BJ (cell line): ENCODE measurements at places on chromosomes 7 and 10. TPM values are rescaled to one million over a fixed set of nuclear protein-coding genes. Genes with fewer than 3 reads are reported as not detected.

Gene OR2A1
- polyA plus RNA-seq, result 0.13 TPM in 1 of 2 replicates, not detected in the other

Gene PAX2
- polyA plus RNA-seq, result not detected in 2 replicates

Gene TMEM225B
- 1.2 and 1.3 TPM in 2 replicates for polyA plus RNA-seq

Gene CPN1
- polyA plus RNA-seq, result not detected in 2 replicates

Gene CLIP2
- polyA plus RNA-seq, result 4.0 and 5.6 TPM in 2 replicates

Gene ITPRID1
- polyA plus RNA-seq, result not detected in 2 replicates

DNA sequence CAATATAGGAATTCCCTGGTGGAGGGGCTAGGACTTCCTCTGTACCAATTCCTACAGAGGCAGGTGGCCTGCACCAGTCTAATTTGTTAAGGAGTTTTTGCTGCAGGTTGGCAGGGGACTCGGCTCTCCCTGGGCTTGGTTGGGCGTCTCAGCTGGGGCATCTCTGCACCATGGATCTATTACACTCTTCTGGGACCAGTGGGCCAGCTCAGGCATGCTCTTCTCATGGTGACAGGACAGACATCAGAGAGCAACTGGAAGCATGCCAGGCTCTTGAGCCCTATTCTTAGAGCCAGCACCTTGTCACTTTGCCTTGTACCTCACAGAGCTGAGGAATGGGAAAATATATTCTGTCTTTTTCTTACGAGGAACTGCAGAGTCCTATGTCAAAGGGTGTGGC, 74.6 kb downstream of the SH2D4B start:
- no peak for DNase-seq

GRCh38 chr10:103333934-103334520, 16.9 kb downstream of the PCGF6 start:
- DNase-seq, result no peak

DNA sequence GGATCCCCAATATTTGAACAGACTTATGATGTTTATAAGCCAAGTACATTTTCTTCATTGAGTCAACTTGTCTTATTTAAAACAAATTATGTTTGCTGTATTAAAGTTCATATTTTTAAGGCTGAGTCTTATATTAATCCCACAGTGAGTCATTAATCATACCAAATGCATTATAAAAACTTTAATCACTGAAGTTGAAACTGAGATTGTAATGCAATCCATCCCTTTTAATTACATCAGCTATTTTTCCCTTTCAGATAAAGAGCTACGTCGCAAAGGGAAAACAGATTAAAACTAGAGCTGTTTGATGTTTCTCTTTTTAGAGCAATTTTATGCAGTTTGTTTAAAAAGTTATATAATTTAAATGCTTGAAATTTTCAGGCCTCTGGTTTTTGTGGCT, 183.0 kb downstream of the ARID5B start:
- DNase-seq, result no peak

- DNase-seq, result no peak
Measured at GRCh38 chr7:78787854-78788253, 665.6 kb downstream of the MAGI2 start.

DNA sequence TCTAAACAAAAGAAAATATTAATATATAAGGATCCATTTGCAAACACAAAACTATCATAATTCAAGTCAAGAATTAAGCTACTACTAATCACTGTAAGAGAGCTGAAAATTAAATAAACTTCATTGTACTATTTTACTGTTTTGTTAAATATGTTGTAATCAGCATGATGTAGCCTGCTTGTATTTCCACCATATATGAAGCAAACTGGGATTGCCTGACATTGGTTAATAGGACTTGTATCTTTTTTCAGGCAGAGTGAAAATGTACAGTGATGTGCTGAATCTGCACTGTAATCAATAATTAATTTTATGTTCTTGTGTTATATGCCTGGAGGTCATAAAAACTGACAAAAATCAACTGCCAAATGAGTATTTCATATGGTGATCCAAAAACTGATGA, 25.4 kb downstream of the TRDMT1 start:
- DNase-seq, result no peak

DNA sequence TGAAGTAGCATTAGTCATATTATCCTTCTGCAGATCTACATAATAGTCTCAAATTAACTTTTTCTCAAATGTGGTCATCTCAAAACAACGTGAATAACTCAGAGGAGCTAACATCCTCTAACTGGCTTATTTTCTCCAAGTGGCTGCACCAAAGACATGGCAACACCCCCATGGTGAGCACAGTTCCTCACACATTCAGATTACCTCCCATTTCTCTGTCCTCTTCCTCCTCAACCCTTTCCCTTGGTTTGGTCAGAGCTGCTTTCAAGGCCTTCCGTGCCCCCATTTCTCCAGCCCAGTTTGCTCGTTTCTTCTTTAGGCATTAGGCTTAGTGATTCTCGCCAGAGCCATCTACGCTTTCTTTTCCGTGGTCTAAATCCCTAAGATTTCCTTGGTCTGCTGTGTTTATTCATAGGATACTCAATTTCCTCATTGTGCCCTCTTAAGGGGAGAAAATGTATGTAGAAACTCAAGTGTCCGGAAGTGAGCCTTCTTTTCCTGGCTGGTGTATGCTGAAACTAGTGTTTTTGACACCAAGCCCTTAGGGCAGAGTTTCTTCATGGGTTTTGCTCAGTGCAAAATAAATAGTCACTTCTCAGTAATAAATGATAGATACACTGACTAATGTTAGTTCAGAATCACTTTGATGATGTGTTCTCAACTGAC, 2.6 kb downstream of the MET start:
- no peak for DNase-seq
